LoVo (cell line): ENCODE measurements at places on chromosomes 13 and 19.

- peak; percentile 81 for DNase-seq
Observed at GRCh38 chr19:45693106-45693788, 781 bp downstream of the QPCTL start.

GRCh38 chr13:107102676-107103075 lies 534.7 kb upstream of the ARGLU1 start:
- no peak for DNase-seq

DNA sequence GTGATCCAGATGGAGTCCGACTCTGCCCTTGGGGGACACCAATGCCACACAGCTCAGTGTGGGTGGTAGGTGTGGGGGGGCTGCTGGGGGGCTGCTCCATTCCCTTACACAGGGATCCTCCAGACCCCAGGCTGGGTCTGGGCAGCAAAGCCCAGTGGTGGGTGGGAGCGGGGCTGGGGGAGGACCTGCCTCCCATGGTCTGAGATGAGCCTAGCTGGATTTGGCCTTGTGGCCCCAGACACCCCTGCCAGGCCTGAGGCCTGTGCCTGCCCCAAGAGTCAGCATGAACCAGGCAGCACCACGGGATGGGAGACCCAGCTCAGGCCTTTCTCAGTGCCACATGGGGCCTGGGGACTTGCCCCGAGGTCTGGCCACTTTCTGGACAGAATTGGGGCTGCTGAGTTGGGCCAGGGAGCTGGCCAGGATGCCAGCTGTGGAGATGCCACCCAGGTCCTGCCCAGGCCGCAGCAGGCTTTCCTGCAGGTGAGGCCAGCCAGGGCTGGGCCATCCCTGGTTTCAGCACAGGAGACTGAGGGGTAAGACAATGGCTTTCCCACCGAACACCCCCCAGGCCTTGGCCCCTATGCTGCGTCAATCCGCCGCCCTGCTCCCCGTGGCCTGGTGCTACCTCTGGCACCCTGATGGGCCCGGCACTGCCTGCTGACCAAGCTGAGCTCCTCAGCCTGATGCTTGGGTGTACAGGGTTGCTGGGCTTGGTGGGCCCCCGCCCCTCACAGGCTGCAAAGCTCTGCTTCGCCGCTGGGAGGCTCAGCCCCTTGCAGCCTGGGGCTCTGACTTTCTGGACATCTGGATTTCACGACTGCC lies 24.2 kb downstream of the CEBPG start:
- DNase-seq: no peak

GRCh38 chr19:50300814-50301606 lies 28.2 kb downstream of the KCNC3 start:
- DNase-seq: no peak
